ENCODE measurements at places on chromosomes 1 and 21. TPM values are rescaled to one million over a fixed set of nuclear protein-coding genes. Genes with fewer than 3 reads are reported as not detected.

BLACAT1 gene
- 0.51 TPM for total RNA-seq

DNA sequence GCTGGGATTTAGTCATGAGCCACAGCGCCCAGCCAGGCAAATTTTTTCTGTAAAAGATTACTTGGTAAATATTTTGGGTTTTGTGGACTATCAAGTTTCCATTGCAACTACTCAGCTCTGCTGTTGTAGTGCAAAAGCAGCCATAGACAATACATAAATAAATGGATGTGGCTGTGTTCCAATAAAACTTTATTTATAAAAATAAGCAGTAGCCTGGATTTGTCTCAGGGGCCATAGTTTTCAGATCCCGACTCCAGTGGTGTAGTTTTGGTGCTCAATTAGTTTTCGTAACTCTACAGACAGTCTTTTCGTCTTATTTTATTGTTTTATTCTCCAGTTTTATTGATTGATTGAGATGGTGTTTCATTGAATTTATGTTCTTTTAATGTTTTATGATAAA, 80.1 kb upstream of the IVNS1ABP start:
- DNase-seq: no peak

KDF1 gene
- total RNA-seq: 1.1 TPM

DNA sequence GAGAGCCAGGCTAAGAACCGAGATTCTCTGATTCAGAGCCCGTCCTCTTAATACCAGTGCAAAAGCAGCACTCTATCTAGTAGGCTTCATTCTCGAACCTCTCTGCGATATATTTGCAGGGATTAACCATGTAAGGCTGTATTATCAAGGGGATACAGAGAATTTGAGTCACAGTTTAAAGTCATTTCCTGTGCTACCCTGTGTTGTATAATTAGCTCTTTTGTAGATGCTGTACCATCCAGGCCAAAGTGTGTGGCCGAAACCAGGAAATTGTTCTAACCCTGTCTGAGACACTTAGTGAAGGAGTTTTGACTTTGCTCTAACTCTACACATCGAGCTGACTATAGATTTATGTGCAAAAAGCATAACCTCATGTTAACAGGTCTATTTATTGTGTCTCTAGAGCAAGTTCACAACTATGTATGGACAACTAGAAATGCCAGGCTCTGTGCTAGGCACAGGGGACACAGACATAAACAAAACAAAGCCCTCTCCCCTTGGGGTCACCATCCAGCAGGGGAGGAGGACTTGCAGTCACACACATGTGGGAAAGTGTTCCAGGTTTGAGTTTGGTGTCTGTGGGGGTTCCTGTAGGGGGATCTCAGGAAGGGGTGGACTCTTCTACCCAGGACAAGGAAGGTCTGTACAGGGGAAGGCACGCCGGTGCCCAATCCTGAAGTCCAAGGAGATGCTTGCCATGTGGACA, 182.2 kb downstream of the DHRS3 start:
- peak; percentile 49 for DNase-seq

- no peak for DNase-seq
Observed at GRCh38 chr1:203711251-203712007, 53.6 kb upstream of the LAX1 start.

DNA sequence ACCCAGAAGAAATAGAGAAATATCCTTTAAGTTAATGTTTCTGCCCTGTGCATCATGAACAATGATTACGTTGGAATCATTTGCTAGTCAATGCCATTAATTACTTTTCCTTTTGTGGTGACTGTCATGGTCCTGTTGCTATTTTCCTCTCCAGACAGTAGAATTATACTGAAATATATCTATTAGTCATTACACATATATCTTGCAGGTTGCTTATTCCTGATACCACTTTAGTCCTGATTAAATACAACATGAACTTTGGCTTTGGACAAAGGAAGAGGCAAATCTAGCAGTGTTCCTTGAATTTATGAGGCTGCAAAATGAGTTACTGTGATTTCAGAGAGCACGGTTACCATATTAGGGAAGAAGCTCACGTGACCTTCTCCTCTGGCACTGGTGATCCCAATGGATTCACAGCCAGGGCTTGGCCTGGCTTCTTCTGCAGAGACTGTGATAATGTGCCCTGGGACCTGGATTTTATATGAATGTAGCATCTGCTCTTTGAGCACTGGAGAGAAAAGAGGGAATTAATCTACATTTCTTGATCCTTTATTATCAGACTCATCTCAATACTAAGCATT, 12.4 kb upstream of the KRTAP19-8 start:
- no peak for DNase-seq

DNA sequence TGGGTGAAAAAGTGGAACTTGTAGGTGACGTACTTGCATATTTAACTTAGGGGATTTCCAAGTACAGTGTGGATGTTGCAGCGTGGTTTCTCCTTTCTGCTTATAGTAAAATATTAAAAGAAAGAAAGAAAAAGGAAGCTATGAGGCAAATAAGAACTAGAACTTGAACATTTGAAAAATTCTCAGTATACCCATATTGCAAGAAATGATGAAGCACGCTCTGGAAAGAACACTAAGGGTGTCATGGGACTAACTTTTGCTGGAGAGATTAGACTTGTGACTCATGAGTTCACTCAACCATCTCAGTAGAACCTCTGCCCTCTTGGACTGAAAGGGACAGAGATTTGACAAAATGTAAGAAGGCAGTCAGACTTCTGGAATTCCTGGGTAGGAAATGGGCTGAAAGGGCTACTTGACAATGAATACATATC, 704.5 kb upstream of the ADGRL4 start:
- no peak for DNase-seq

CELSR2 gene
- 6.3 TPM for total RNA-seq

GPN2 gene
- total RNA-seq: 31.2 TPM

DNA sequence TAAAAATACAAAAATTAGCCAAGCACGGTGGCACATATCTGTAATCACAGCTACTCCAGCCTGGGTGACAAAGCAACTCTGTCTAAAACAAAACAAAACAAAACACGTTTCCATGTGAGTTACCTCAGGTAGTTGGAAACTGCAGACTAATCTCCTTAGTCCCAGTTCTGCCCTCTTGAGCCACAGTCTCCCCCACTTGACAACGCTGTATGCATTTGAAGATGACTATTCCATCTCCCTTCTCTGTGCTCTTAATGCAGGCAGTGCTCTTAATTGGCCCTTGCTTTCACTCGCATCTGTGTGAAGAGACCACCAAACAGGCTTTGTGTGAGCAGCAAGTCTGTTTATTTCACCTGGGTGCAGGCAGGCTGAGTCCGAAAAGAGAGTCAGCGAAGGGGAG, 19.6 kb upstream of the DHCR24 start:
- DNase-seq: no peak

DNA sequence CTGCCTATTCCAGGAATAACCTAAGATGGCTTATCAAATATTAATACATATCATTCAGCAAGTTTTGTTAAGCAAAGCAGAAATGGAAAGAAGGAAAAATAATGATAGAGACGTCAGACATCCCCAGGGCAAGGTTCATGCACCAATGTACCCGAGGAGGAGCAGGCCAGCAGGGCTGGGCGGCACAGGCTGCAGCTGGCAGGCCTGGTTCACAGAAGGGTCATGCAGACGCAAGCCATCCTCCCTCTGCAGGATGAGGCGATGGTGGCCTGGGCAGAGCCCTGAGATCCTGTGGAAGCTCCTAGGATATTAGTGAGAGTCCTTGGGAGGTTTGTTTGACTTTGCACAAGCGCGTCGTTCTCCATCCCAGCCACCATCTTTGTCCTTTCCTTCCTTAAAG, 30.0 kb downstream of the BATF3 start:
- no peak for DNase-seq

DNA sequence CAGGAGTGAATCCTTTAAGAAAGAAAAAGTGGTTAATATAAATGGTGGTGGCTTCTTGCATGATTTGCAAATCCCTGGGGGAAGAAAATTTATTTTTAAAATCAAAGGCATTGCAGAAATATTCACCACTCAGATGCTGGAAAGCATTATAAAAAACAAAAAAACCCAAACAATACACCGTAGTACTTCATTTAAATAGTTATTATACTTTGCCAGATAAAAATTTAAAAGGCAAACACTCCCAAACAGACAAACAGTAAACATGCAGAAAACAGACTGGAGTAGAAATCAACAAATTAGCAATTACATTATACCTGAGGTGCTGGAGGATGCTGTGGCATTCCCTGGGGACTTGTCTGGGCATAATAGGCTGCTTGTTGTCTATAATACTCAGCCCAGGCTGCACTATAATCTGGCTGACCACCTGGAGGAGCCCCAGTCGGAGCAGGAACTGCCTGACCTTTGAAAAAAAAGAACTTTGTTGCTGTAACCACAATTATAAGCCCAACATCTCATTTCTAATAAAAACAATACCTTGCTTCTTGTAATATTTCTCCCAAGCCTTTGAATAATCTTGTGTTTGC, 29.9 kb downstream of the FUBP1 start:
- no peak for DNase-seq

TNFAIP8L2 gene
- 23.7 TPM for total RNA-seq

BMP8B gene
- total RNA-seq: 0.68 TPM

GRCh38 chr1:185561629-185562028, 172.6 kb upstream of the HMCN1 start:
- no peak for DNase-seq

LPAR3 gene
- total RNA-seq: 3.2 TPM

LCE6A gene
- not detected for total RNA-seq

ANKRD35 gene
- 0.40 TPM for total RNA-seq

- DNase-seq: no peak
Observed at GRCh38 chr1:67784545-67785186, 48.6 kb downstream of the GNG12 start.

DNA sequence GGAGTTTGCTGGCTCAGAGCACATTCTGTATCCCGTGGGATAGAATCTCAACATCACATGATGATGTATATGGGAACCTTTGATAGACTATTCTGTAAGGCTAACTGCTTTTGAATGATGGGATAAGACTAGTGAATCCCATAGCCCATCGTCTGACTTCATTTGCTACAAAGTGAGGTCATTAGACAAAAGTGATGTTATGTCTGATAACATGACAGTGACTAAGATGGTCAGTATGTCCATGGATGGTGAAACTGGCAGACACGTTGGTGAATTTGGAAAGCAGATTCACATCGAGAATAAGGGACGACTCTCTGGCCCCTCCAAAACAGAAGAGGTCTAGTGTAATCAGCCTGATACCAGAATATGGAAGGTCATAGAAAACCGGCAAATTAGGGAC, 108.4 kb downstream of the HHAT start:
- no peak for DNase-seq

- DNase-seq: no peak
Observed at GRCh38 chr1:99650773-99651437, 5.0 kb downstream of the PALMD start.

FCRL3 gene
- 16.0 TPM for total RNA-seq

BPNT1 gene
- 18.4 TPM for total RNA-seq

LIN9 gene
- total RNA-seq: 11.1 TPM

- no peak for DNase-seq
Observed at GRCh38 chr1:194512345-194512744, 1325.9 kb upstream of the B3GALT2 start.

DCLRE1B gene
- total RNA-seq: 14.3 TPM

GBP5 gene
- 228 TPM for total RNA-seq

DNA sequence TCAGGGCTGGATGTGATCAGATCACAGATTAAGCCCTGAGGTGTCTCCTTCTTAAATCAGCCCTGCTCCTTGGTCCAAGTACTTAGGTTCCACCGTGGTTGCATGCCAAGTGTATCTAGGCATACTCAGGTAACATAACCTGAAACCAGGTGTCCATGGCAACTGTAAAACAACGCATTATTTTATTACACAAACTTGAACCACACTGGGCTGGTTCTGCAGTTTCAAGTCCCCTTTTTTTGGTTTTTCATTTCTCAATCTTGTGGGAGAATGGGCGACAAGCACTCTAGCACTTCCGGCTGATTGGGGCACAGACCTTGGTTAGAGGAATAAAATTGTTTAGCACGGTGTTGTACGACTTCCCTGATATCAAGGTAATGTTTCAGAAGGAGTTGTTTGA, 65.2 kb downstream of the GBP6 start:
- DNase-seq: no peak

GRCh38 chr1:22114083-22115012, 28.5 kb downstream of the WNT4 start:
- DNase-seq: no peak

RNASEL gene
- total RNA-seq: 11.4 TPM

- DNase-seq: no peak
Observed at GRCh38 chr1:111354584-111354983, 63.9 kb downstream of the CHIA start.

DNA sequence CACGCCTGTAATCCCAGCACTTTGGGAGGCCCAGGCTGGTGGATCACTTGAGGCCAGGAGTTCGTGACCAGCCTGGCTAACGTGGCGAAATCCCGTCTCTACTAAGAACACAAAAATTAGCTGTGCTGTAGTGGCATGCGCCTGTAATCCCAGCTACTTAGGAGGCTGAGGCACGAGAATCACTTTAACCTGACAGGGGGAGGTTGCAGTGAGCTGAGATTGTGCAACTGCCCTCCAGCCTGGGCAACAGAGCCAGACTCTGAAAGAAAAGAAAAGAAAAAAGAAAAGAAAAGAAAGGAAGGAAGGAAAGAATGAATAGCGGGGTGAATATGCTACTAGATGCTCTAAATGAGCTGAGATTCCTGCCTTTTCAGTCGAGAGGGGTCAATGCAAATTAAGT, 7.1 kb downstream of the GFI1 start:
- no peak for DNase-seq

MMP23B gene
- 6.7 TPM for total RNA-seq

- DNase-seq: no peak
Observed at GRCh38 chr1:108113496-108113895, 86.6 kb downstream of the SLC25A24 start.

CATSPERE gene
- total RNA-seq: 1.1 TPM

All from activated naive CD8-positive, alpha-beta T cell treated with anti-CD3 and anti-CD28 coated beads, Interleukin-2, amount 10 ng/mL, durations not matched to agents 7 days and 5 days (primary cell).